Smooth muscle cell of the umbilical artery (primary cell): ENCODE measurements at places on chromosomes 6 and 20. TPM values are rescaled to one million over a fixed set of nuclear protein-coding genes. Genes with fewer than 3 reads are reported as not detected.

ENPP1 gene
- 15.7 and 42.2 TPM in 2 replicates for total RNA-seq

MCM8 gene
- 3.9 and 12.0 TPM in 2 replicates for total RNA-seq

ZNF512B gene
- total RNA-seq = 6.2 and 10.6 TPM in 2 replicates

WFDC10B gene
- total RNA-seq = not detected in 2 replicates

TMEM244 gene
- total RNA-seq = not detected in 2 replicates

RPS6KA2 gene
- total RNA-seq = 55.8 and 69.4 TPM in 2 replicates

ADGRB3 gene
- total RNA-seq = 0.18 TPM in 1 of 2 replicates, not detected in the other

GTSF1L gene
- not detected in 2 replicates for total RNA-seq

PGC gene
- total RNA-seq = not detected in 2 replicates

CENPW gene
- total RNA-seq = 2.7 and 6.3 TPM in 2 replicates

KCNK17 gene
- not detected in 2 replicates for total RNA-seq

RAET1E gene
- 0.14 TPM in 1 of 2 replicates, not detected in the other for total RNA-seq

GNAS-AS1 gene
- 0.89 and 1.5 TPM in 2 replicates for total RNA-seq

CD2AP gene
- 16.3 and 27.2 TPM in 2 replicates for total RNA-seq

HSPA1L gene
- total RNA-seq = 1.2 and 2.1 TPM in 2 replicates

TNF gene
- total RNA-seq = under 0.01 TPM in 1 of 2 replicates, not detected in the other

BLCAP gene
- total RNA-seq = 43.1 and 48.8 TPM in 2 replicates

HLA-DRB5 gene
- total RNA-seq = 0.09 TPM in 1 of 2 replicates, not detected in the other

PTPRK gene
- 39.2 and 58.3 TPM in 2 replicates for total RNA-seq

SSTR4 gene
- total RNA-seq = not detected in 2 replicates

DDRGK1 gene
- 26.4 and 30.3 TPM in 2 replicates for total RNA-seq

ELOVL4 gene
- total RNA-seq = 7.1 and 7.6 TPM in 2 replicates

LY6G6C gene
- total RNA-seq = not detected in 2 replicates

PLCB1 gene
- total RNA-seq = 22.1 and 26.7 TPM in 2 replicates

SIRPA gene
- total RNA-seq = 12.9 and 16.9 TPM in 2 replicates
